ENCODE measurements at places on chromosomes 2 and 18. TPM values are rescaled to one million over a fixed set of nuclear protein-coding genes. Genes with fewer than 3 reads are reported as not detected.

TANC1 gene
- 78.7 TPM for total RNA-seq

AGXT gene
- not detected for total RNA-seq

DNA sequence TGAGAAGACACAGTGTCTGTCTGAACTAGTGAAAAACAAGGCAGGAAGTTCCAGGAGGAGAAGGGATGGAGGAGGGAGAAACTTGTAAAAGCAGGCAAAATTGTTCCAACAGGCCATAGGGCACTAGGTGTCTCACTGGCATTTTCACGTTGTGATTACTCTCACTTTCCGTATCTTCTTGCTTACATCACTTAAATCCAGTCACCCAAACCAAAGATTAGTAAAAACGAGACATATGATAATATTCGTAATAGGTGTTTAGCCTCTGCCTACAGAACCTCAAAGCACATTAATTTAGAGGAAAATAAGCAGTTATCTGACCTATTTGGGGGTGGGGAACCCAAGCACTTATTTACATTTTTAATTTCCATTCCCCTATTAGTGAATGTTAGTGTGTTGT lies 78.3 kb downstream of the POU3F3 start:
- no peak for DNase-seq

GRCh38 chr2:158131919-158132566 lies 30.4 kb downstream of the UPP2 start:
- no peak for DNase-seq

GRCh38 chr18:12317664-12318333 lies 9.8 kb downstream of the TUBB6 start:
- DNase-seq = no peak

DNA sequence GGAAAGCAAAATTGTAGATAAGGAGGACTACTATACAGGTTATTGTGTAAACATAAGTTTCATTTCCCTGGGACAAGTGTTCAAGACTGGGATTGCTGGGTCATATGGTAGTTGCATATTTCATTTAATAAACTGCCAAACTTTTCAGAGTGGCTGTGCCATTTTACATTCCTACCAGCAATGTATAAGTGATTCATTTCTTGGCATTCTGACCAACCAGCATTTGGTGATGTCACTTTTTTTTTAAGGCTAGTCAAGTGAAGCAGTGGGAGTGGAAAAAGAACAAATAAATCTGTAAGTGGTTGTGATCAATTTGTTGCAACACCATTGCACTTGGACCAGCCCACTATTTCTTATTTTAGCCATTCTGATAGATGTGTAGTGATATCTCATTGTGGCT lies 5.2 kb upstream of the CHCHD5 start:
- DNase-seq = peak; percentile 50
